ENCODE measurements at places on chromosomes 7 and 10.
A peak's percentile ranks its signal among the peaks of the same experiment; 100 is the strongest.

- DNase-seq: no peak
Observed at GRCh38 chr7:20249376-20249775, 32.2 kb upstream of the MACC1 start.

GRCh38 chr7:25005658-25006057 lies 25.7 kb upstream of the OSBPL3 start:
- no peak for DNase-seq

DNA sequence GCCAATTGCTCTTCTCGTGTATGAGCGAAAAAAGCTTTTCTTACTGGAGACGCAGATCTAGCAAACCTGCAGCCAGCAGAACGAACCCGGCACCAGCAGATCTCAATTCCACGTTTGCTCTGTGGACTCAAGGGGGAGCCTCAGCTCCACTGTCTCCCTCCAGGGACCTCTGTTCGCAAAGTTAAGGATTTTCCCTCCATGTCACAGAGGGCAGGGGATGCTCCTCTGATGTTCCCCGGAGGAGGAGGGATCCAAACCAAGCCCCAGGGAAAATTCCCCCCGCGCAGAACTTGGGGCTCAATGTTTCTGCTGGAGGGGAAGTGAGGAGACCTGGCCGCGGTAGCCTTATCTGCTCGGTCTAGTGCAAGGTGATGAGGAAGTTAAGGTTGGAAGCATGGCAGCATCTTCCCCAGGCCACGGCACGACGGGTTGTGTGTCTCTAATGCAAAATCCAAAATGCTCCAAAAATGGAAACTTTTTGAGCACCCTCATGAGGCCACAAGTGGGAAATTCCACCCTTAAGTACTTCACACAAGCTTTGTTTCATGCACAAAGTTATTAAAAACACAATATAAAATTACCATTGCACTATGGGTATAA lies 9.0 kb downstream of the IQCE start:
- no peak for DNase-seq

DNA sequence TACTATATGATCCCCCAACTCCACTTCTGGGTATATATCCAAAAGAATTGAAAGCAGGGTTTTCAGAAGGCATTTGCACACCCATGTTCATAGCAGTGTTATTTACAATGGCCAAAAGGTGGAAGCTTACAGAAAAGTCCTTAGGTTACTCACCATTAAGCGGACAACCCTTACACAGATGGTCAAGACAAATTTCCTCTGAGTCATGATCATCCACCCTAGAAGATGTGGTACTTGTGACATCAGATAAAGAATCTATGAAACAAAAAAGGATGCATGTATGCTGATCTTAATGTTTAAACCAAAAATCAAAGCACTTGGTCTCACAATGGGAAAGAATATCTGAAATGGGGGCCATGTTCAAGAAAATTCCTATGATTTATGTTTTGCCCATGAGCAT lies 31.1 kb downstream of the ZC3HAV1 start:
- no peak for DNase-seq

DNA sequence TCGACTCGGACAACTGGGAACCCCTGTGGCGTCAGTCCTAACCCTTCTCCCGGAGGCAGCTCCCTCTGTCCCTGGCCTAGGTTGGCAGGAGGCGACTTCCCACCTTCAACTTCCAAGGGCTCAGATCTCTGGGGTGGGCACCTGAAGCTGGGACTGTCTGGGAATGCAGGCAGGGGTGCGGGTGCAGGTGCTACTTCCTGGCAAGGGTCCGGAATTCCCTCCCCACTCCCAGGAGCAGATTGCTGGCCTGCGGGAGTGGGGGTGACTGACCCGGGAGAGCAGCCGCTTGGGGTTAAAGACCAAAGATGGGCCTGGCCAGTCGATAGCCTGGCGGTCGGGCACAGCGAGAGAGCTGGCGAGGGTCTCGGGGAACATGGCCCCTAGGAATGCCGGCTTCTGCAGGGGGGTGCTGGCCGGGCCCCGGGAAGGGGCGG lies 387 bp downstream of the EPHA1 start:
- DNase-seq: no peak

DNA sequence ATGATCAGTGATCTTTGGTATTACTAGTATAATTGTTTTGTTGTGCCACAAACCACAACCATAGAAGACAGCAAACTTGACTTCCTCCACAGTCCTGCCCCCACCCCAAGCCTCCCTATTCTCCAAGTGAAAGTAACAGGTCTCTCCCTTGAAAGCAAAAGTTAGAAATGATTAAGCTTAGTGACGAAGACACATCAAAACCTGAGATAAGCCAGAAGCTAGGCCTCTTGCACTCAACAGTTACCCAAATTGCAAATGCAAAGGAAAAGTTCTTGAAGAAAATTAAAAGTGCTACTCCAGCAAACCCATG lies 7.5 kb downstream of the SAR1A start:
- DNase-seq: peak; percentile 64

DNA sequence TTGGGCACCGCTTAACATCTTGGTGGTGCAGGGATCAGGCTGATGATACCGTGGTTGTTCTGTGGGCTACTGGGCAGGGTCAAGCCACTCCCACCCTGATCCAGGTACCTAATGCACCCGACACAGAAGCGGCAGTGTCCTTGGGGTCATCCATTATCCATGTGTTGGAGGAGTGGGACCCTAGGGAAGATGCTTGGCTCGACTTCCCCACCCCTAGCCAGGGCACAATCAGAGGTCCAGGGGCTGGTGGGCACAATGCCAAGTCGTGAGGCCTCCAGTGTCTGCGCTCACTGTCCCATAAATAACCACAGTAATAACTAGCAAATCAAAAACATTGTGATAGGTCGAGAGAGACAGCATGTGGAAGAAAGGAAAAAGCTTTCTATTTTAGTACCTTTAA lies 37.7 kb downstream of the HTRA1 start:
- no peak for DNase-seq
